ENCODE measurements at places on chromosomes 6 and 20. TPM values are rescaled to one million over a fixed set of nuclear protein-coding genes. Genes with fewer than 3 reads are reported as not detected.

Gene TCF21
- total RNA-seq = 8.2 TPM

Gene KCNK5
- total RNA-seq = not detected

Gene MEI4
- not detected for total RNA-seq

Gene BCAS4
- 15.8 TPM for total RNA-seq

Gene SLC22A23
- 21.1 TPM for total RNA-seq

Gene BMP2
- 4.8 TPM for total RNA-seq

Gene GPLD1
- 0.28 TPM for total RNA-seq

Gene SLC35D3
- under 0.01 TPM for total RNA-seq

Gene RBL1
- 16.5 TPM for total RNA-seq

Gene VSTM2L
- 3.7 TPM for total RNA-seq

Gene C20orf204
- 0.77 TPM for total RNA-seq

Gene RIMS1
- 17.1 TPM for total RNA-seq

Gene MYB
- 0.28 TPM for total RNA-seq

Gene SLC17A1
- total RNA-seq = not detected

Gene NFATC2
- total RNA-seq = 0.19 TPM

Gene TFAP2A
- not detected for total RNA-seq

Gene CALHM5
- 17.2 TPM for total RNA-seq

Gene SOX12
- total RNA-seq = 2.8 TPM

Gene TMEM244
- total RNA-seq = not detected

Gene IP6K3
- under 0.01 TPM for total RNA-seq

Gene ALDH8A1
- total RNA-seq = 0.85 TPM

Gene CHRNA4
- total RNA-seq = not detected

Gene UBD
- total RNA-seq = not detected

Gene PPP1R16B
- 2.0 TPM for total RNA-seq

Gene RIPPLY2
- total RNA-seq = not detected

Gene ZSCAN23
- 3.9 TPM for total RNA-seq

Gene CRISP3
- total RNA-seq = not detected

Gene TRIM15
- total RNA-seq = not detected

Gene MCCD1
- not detected for total RNA-seq

Gene CDH4
- total RNA-seq = 0.28 TPM

Gene GNMT
- total RNA-seq = not detected

Gene NRSN1
- total RNA-seq = not detected

Gene RIPK1
- 23.6 TPM for total RNA-seq

Gene COL20A1
- under 0.01 TPM for total RNA-seq

Gene SMLR1
- total RNA-seq = 0.19 TPM

Gene TXLNB
- total RNA-seq = under 0.01 TPM

Gene SCRT2
- not detected for total RNA-seq

Data from regular cardiac myocyte (primary cell).